Stimulated activated CD8-positive, alpha-beta memory T cell treated with anti-CD3 and anti-CD28 coated beads, Interleukin-4, amount 100 ng/mL, for 4 hours (primary cell): ENCODE measurements at places on chromosomes 11 and 22.

DNA sequence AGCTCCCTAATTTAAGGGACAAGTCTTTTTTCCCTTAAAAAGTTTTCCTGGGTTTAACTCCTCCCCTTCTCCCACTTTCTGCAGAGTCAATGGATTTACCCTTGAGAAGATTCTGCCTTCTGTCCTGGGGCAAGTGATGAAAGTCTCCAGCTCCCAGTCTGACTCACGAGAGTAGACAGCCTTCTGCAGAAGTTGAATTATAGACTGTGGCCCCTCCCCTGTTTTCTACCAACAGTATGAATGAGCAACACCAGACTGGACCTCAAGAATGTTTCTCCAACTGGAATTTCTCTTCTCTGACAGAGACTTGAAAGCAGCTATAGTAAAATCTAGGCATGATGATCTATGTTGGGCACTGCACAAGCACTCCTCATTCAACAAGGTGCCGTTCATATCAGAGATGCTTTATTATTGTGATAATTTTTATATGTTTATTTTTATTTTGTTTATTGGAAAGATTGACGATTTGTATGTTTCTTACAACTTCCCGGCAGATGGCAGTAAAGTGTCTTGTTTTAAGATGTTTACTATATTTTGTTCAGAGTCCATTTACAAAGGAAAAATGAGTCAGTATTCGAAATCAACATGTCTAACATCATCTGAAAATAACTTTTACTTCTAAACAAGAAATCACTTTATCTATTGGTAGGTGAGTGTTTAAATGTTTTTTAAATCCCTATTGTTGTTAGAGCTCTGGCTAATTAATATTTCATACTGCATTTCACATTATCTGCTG is 56.6 kb downstream of the LMO2 start:
- DNase-seq, result no peak

GRCh38 chr22:28594797-28595462 is 84.7 kb downstream of the TTC28 start:
- DNase-seq, result no peak

DNA sequence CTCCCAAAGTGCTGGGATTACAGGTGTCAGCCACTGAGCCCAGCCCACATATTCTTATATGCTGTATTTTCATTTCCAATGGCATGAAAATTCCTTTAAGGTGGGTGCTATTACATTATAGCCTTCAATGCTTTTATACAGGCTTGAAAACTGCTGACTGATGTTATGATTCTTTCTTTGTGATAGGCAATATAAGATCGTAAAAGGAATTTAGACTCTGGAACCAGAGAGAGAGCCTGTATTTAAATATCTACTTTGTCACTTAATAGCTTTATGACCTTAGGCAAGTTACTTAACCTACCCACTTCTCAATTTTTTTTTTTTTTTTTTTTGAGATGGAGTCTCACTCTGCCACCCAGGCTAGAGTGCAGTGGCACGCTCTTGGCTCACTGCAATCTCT is 26.2 kb downstream of the AGBL2 start:
- no peak for DNase-seq

DNA sequence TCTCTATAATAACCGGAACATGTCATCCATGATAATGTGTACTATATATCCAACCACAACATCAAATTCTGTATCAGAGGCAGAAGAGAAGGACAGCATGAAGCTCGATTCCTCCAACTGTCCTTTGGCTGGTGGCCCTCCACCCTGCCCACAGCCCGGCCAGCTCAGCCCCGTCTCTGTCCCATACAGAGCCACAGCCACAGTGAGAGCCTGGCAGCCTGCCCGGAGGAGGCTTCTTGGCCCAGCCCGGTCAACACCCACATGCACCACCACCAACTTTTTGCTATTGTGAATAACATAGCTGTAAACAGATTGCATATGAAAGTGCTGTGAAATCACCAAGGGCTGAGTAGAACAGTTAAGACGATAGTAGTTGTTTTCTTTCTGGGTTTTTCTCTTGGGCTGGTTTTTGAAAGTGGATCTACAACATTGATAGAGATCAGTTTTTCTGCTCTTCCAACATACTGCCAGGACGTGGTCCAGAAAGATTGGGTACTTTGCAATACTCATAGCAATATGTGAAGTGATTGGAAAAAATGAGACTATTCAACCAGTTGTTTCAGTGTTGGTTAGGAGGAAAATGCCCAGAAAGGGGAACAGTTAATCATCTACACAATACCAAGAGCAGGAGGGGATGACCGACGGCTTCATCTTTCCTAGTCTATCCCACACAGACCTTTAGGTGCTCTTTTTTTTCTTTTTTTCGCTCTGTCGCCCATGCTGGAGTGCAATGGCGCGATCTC is 6.9 kb upstream of the TUBA8 start:
- DNase-seq, result no peak

DNA sequence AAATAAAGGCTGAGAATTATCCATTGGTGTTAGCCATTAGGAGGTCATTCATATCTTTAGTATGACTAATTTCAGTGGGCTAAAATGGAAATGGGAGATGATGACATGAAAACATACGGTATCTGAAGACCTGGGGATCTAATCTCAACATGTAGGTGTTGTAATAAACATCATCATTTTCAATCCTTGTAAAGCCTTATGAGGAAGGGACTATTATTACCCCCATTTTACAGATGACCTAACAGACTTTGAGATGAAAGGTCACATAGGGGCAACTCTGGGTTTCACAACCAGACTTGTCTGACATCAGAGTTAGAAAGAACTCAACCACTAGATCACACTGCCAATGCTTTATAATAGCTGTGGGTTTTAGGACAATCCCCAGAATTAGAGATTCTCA is 34.8 kb upstream of the TMEM135 start:
- no peak for DNase-seq

DNA sequence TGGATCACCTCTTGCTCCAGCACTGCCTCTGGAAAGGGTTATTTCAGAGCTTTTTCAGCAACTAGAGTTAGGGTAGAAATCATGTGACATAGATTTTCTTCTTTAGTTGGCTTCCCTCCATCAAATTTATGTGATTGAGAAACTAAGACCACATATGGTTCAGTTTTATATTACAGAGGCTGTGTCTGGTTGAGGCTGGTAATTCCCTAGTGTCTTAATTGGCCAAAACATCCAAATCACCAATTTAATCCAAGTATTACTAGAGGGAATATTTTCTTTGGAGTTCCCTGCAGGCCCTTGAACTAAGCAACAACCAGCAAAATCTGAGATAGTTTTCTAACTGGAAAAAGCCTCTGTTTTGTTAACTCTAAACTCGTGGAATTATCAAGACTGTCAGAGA is 136.3 kb downstream of the ARHGAP42 start:
- no peak for DNase-seq

- DNase-seq, result no peak
These were observed 333.9 kb downstream of the CADM1 start for GRCh38 chr11:115170133-115170815.

GRCh38 chr11:72970557-72971118 is 156.4 kb downstream of the ATG16L2 start:
- no peak for DNase-seq

GRCh38 chr22:44728761-44729324 is 23.5 kb upstream of the ARHGAP8 start:
- no peak for DNase-seq

GRCh38 chr11:29343465-29344333 is 673.1 kb downstream of the KCNA4 start:
- no peak for DNase-seq

GRCh38 chr11:62507125-62507422 is 39.5 kb downstream of the AHNAK start:
- DNase-seq, result no peak

- DNase-seq, result no peak
These were observed 143.3 kb upstream of the MTNR1B start for GRCh38 chr11:92826136-92826535.

- no peak for DNase-seq
These were observed 76.8 kb upstream of the CREB3L1 start for GRCh38 chr11:46200537-46201281.
